ENCODE measurements at places on chromosomes 1 and 21. TPM values are rescaled to one million over a fixed set of nuclear protein-coding genes. Genes with fewer than 3 reads are reported as not detected.

IFI44L gene
- total RNA-seq = 30.0 TPM

DNA sequence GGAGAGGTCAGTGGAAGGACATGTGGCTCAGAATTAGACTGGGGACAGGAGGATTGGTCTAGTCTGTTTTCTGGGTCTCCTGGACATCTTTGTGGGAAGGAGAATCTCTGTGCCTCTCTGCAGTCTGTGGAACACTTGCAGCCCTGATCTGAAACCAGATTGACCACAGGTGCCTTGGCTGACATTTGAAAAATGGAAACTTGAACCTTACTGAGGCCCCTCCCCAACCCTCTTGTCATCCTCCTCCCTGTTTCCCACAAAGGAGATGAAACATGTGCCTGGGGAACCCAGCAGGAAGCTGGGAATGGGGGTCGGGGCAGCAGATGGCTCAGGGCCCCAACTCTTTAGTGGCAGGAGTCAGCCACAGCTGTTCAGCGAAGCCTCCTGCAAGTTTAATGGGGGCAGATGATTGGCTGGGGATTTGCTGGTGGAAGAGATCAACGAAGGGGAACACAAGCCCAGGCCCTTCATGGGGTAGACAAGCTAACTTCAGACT lies 18.1 kb downstream of the VASH2 start:
- DNase-seq = no peak

DCST1 gene
- total RNA-seq = not detected

DNA sequence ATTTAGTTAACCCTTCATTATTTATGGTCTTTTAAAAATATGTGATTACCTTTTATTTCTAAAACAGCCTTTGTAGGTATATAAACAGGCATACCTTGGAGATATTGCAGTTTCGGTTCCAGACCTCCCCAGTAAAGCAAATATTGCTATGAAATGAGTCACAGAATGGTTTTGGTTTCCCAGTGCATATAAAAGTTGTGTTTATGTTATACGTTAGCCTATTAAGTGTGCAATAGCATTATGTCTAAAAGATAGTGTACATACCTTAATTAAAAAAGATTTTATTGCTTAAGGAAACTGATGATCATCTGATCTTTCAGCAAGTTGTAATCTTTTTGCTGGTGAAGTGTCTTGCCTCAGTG lies 44.1 kb downstream of the XCL2 start:
- DNase-seq = no peak

DNA sequence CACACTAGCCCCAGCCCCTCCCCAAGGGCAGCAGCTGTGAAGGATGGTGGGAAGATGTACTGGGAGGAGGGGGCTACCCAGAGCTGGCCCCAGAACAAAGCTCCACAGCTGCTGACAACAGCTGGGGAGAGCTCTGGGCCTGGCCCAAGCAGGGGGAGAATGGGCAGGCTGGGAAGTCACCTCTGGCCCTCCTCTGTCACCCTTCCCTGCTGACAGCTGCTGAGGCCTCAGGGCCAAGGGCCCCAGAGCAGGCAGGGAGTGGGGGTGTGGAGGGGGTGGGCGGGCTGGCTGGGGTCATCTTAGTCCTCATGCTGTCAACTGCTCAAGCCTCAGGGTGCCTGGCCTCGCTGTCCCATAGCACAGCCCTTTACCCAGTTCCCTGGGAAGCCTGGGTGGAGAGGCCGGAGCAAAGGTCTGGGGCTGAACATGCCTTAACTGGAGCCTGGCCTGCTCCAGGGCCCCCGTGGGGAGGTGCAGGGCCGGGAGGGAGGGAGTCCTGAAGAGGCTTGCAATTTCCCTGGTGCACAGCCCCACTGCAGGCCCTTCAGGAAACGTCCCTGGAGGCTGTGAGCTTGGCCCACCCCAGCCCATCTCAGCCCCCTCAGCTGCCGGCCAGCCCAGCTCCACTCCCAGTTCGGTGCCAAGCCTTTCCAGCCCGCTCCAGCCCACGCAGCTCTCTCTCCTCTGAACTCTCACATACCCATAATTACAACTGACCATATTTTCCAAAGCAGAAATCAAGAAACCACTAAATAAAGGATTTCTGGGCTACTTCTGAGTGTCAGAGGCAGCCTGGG lies 25.7 kb downstream of the HSPG2 start:
- no peak for DNase-seq

- DNase-seq = no peak
These were observed 63.9 kb downstream of the URB2 start for GRCh38 chr1:229689904-229690303.

DNA sequence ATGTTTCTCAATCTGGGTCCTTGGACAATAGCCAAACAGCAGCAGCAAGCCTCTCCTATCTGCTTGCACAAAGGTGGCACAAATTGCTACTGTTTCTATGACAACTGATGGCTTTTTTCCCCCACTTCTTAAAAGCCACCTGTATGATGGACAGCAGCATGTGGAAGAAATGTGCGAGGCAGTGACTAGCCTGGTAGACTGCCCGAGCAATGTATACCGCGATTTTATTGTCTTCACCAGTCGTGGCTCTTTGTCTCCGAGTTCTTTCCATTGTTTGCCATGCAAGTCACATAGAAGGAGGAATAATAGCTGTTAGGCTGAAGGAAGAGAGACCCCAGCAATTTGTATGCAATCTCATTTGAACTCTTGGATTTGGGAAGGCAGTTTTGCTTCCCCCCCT lies 79.4 kb downstream of the S1PR1 start:
- no peak for DNase-seq

DNA sequence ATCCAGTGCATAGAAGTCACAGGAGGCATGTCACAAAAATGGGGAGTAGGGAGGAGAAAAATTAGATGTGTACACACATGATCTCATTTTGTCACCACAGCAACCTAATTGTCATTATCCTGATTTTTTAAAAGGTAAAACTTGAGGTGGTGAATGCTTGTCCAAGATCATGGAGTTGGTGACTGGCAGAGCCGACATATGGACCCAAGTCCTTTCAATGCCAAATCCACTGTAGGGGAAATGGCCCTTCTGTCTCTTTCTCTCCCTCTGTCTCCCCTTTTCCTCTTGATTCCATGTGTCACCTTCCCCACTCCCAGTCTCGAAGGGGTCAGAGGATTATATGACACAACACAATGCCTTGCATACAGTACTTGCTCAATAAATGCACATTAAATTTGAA lies 65.7 kb upstream of the JUN start:
- no peak for DNase-seq

GRCh38 chr1:12626888-12627287 lies 8.9 kb upstream of the DHRS3 start:
- DNase-seq = no peak

All from upper lobe of right lung (tissue), 1 donor.